ENCODE measurements at places on chromosomes 11 and 22.

GRCh38 chr11:14110629-14111028 lies 148.1 kb downstream of the SPON1 start:
- DNase-seq, result no peak

DNA sequence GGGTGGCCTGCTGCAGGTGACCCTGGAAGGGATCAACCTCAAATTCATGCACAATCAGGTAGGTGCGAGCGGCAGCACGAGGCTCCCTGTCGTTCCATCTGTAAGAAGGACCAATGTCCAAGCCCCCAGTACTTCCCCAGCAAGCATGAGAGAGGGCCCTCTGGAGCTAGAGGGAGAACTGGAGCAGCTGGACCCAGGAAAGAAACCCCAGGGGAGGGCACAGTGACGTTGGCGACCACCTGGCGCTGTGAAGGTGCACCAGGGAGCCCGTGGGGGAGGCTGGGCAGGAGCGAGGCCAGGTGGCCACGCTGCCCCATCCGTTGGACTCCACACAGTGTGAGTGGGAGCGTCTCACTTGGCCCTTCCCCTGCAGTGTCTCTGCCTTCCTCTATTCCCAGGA lies 28.0 kb downstream of the MYBPC3 start:
- no peak for DNase-seq

DNA sequence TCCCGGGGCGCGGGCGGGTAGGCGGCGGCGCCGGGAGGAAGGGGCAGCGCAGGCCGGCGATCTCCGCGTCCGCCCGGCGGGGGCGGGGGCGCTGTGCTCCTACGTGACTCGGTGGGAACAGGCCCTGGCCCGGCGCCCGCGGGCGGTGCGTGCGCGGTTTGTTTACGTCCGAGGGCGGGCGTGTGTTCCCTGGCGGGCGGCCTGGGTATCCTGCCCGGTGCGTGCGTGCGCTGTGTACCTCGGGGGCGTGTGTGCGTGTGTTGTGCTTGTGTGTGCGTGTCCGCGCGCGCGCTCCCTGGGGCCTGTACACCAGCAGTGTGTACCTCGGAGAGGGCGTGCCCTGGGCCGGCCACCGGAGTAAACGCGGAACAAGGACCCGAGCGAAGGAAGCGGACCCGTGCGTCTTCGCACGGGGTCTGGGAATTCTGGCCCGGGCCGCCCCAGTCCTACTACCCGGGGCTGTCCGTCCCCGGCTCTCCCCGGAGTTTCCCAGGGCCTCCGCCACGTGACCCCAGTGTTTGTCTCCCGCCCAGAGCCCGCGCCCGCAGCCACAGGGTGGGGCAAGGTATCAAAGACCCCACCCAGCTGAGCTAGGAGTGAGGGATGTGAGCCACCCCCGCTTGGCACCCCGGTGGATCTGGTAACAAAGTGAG lies 769 bp downstream of the MAFF start:
- DNase-seq, result no peak

GRCh38 chr11:111911563-111912401 lies at the start of gene CRYAB:
Gene CRYAB, minus strand, starts transcription at chr11:111911770. Its CDS starts 46 bp downstream, at chr11:111911724.
- no peak for DNase-seq

DNA sequence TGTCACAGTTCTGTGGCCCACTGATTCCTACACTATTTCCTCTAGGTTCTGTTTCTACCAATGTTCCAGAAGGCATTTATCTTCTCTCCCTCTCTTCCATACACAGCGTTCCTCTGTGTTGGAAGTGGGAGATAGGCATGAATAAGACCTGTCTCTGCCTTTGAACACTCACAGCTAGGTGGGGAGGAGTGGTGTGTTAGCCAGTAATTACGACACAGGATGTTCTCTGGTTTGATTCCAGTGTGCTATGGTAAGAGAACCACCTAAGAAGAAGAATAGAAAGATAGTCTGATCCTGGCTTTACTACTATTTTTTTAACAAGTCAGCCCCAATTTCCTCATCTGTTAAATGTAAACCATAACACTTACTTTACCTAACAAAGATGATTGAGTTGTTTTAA lies 200.2 kb upstream of the MTMR2 start:
- DNase-seq, result no peak

DNA sequence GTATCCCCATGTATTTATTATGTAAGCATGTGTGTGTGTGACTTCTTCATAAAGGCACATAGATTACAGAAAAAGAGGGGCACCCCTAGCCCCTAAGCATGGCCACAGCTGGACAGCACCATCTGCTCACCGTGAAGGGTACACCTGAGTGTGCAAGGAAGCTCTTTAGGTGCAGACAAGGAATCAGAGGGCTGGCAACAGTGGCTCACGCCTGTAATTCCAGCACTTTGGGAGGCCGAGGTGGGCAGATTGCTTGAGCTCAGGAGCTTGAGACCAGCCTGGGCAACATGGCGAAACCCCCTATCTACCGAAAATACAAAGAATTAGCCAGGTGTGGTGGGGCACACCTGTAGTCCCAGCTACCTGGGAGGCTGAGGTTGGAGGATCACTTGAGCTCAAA lies 56.3 kb downstream of the DGCR2 start:
- DNase-seq, result no peak

DNA sequence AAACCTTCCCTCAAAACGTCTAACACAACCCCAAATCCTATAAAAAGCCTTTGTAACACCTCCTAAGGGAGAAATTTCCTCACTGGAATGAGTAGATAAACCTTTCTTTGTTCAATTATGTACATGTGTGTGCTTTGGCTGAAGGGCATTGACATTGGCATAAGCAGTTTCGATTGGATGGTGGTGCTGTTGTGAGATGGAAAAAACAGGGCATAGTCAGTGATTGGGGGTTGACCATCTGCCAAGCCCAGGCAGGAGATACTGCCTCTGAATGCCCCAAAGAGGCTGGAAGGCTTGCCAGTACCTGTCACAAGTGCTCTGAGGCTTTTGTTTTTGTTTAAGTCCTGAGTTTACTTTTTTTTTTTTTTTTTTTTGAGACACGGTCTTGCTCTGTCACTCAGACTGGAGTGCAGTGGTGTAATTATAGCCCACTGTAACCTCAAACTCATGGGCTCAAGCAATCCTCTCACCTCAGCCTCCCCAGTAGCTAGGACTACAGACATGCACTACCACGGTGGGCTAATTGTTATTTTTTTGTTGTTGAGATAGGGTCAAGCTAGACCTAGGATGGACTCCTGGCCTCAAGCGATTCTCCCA lies 1.2 kb upstream of the CCDC117 start:
- no peak for DNase-seq

DNA sequence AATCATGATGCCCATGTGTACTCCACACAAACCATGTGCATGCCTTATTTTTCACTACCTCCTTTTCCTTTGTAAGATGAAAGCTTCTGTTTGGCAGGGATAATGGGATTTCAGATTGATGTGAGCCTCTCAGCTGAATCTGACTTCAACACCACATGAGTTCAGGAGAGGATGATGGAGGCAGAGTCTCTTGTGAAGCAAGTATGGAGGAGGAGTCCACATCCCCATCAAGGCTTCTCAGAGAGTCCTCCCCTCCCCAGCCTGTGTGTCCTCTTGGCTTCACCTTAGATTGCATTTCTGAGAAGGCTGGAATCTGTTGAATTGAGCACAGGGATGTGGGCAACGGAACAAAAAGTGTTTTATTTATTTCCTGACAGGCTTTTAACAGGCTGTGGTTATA lies 370.4 kb downstream of the FAT3 start:
- no peak for DNase-seq

GRCh38 chr11:75513250-75513649 lies 12.5 kb downstream of the GDPD5 start:
- DNase-seq, result no peak

GRCh38 chr22:38657045-38657909 lies 839 bp downstream of the CBY1 start:
- no peak for DNase-seq

- peak; percentile 47 for DNase-seq
Measured at GRCh38 chr22:25942856-25943411, 200.9 kb downstream of the MYO18B start.

DNA sequence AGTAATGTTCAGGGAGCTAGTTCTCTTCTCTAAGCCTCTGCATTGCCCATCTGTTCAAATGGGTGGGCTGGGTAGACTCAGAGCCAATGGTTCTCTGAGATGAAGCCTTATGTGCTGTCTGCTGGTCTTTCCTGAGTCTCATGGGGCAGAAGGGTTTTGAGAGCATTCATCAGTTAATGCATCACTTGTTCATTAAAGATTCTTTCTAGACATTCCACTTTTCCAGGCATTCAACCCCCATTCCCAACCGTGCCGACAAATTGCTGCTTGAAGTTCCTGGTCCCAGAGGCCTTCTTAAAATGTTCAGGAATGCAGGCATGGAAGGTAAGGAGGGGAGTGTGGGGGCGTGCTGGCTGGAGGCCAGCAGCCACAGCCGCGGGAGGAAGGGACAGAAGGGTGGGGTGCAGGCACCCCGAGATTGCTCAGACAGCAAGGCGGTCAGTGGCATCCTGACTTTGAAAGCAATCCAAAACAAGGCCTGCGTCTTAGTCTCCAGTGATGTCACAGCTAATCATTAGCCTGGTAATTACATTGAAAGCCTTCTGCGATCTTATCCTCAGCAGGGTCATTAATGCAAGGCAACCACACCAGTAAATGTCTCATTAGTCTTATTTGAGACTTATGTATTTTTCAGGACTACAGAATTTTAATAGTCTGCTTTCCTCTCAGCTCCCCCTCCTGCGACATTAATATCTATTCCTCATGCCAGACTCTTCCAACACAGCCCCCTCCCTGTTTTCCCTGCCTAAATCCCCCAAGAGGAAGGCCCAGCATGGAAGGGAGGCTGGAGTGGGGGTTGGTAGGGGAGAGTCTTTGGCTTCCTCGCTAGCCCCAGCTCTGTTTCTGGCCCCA lies 328.8 kb downstream of the MIAT start:
- DNase-seq, result no peak

GRCh38 chr11:36000616-36001190 lies 56.8 kb downstream of the LDLRAD3 start:
- no peak for DNase-seq

DNA sequence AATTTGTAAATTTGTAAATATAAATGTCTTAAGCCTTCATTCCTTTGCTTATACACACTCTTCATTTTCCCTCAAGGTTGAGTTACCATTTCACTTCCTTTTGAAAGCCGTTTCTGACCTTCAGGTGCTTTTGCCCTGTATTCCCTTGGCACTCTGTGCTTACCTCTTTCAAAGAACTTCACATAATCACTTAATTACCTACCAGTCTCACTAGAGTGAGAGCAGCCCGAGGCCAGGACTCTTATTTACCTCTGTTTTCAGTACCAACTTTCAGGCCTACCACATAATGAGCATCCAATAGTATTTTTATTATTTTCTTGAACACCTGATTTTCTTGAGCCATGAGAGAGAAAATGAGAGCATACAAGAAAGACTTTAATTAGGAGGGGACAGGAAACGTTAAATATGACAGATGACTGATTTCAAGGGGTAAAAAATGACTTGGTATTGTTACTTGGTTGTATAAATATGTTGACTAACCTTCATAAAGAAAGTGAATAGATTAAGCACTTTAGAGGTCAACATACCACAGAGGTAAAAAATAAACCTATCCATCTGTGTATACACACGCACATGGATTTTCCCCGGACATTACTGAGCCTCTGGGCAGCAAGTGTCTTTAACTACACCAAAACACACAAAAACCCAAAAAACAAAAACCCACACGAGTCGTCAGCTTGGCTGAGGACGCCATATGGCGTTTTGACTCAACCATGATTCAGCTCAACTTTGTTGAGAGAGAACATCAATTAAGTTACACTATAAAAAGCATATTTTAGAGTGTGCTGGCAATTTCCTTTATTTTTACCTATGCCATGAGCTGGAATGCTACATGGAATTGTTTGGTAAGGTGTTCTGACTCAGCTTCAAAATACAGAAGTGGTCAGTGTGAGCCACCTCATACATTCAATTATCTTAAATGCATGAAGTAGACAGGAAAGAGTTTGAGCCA lies 7.6 kb downstream of the ATXN10 start:
- no peak for DNase-seq

Measured in NCI-H1417 treated with DMSO at 0.1 percent for 48 hours (cell line).